NK-92 treated with Interleukin-12 subunit alpha and Interleukin-12 subunit beta, amount 100 ng/mL, for 24 hours (cell line): ENCODE measurements at places on chromosomes 12 and 14.

- no peak for DNase-seq
These were observed 158.2 kb upstream of the NTF3 start for GRCh38 chr12:5273709-5274108.

GRCh38 chr14:104253901-104254353 lies 115.5 kb downstream of the KIF26A start:
- DNase-seq: no peak

DNA sequence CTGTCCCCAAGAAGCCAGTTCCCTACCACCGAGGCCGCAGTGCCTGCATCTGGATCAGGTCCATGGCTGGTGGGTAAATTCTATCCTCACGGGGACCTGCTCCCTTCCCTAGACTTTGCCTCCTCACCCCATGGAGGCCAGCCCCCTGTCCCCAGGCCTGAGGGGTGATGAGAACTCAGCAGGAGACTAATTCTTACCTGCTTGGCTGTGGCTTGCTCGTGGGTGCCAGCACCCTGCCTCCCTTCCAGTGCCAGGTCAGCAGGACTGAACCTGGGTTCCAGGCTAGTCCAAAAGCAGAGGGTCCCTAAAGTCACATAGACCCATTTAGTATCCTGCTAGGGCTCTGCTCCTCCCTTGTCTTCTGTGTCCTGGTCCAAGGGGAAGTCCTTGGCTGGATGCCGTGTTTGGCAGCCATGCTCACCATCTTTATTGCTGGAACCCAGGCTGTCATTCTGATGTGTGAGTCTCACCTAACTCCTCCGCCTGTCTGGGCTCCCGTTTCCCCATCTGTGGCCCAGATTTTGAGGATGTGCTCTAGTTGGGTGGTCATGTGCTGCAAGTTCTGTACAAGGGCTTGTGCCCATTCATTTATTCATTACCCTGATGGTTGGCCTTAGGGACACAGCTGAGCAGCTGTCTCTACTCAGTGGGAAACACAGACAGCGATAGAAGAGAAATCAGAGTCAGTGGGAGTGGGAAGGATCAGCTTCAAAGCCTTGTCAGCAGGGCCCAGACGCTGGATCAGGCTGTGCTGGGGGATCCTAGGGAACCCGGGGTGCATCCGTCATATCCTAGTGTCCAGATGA lies 949 bp downstream of the PLBD2 start:
- DNase-seq: no peak

DNA sequence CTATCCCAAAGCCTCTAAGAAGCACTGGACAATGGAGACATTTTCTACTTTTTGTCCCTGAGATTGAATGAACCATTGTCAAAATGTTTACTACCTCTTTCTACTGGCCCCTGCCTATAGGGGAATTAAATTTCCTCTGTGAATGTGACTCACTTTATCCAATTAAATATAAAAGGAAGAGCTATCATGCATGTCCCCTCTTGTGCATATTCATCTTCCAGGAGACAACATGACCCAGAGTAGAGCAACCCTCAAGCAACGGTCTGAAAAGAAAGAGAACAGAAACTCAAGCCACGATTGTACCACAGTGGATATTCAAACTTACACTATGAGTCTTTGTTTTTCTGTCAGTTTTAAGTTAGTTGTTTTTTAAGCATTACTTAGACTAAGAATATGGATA lies 938.4 kb upstream of the ATXN7L3B start:
- no peak for DNase-seq
